Sigmoid colon (tissue), 7 donors: ENCODE measurements at places on chromosomes 2 and 18.

- DNase-seq: no peak
Observed at GRCh38 chr18:23330423-23330822, 122.7 kb upstream of the RIOK3 start.

DNA sequence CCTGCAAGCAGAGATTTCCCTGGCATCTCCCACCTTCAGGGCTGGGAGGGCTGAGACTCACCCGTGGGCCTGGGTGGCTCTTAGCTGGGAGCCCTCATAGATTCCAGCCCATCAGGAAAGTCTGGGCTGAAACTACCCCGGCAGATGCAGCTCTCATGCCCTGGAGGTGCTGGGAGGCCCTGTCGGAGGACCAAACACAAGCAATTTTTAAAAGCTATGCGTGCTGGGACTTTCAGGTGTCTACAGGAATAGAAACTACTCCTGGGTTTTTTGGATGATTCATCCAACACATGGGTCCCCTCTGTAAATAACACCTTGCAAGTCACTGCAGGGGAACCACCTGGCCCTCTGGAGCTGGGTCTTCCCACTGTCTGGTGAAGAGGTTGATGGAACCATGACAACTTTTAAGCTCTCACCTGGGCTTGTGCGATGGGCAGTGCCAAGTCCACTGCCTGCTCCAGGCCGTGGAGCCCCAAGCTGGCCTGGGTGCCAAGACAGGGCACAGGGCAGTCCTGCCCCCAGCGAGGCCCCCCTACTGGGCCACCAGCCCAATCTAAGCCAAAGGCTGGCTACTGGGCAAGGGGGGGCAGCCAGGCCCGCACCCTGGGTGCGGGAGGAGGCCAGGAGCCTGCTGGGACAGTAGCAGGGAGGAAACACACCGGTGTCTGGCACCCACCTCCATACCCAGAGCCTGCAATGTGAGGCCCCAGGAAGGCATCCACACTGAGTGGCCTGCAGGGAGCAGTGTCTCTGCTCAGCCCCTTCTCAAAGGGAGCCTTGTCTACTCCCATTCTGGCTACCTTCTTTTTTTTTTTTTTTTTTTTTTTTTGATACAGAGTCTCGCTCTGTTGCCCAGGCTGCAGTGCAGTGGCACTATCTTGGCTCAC is 1.1 kb upstream of the GPR55 start:
- DNase-seq: peak; percentile 42

DNA sequence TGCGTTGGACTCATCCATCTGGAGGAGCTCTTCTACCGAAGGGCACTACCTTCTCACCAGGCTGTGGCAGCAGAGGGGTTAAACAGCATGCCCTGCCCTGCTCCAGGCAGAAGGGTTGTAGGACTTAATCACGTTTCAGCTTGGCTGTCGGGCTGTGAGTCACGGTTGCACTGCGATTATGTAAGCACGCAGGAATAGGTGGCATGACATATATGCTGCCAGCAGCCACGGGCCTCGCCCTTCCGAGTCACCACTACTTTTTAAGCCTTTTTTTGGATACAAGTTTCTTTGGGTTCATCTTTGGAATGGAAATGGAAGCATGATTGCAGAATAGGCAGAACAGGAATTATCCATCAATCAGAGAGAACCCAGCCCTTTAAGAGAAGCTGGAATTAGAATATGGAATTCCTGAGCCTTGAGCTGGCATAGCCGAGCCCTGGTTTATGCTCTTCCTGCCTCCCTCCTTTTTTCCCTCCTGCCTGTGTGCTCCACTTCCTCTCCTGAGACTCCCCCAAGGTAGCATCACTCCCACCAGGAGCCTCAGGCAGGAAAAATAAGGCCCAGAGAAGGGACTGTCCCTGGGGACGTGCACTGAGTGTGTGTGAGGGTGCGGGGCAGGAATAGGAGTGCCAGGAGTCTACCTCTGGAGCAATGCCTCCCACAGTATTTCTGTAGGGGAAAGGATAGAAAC is 86.8 kb downstream of the SEMA4F start:
- DNase-seq: no peak

DNA sequence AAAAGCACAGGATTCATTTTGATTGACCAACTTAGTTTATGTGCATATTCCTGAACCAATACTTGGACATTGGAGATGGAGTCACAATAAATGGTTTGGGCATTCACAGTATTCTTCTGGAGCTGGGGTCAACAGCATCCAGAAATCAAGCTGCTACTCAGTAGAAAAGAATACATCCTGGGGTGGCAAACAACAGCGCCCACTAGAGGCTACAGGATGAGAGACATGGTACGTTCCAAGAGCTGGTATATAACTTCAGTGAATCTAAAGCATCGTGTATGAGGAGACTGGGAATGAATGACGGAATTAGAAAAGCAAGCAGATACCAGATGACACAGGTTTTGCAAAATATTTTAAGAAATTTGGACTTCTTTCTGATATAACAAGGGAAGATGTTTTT is 142.9 kb upstream of the FIGN start:
- no peak for DNase-seq

DNA sequence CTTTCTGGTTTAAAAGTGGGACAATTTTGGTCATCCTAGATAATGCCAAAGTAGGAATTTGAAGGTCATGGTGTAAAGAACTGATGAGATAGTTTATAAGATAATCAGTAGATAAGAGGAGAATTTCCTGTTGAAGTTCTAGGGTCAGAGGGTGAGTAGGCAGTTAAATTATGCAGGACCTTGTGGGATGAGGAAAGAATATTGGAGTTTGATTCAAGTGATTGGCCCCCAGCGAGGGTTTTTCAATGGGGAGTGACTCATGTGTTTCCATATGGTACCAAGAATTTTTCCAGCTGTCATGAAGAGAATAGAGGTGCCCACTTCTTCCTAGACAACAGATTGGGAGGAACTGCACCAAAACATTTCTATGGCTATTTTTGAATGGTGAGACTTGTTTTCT is 940.2 kb upstream of the ZEB2 start:
- DNase-seq: no peak

DNA sequence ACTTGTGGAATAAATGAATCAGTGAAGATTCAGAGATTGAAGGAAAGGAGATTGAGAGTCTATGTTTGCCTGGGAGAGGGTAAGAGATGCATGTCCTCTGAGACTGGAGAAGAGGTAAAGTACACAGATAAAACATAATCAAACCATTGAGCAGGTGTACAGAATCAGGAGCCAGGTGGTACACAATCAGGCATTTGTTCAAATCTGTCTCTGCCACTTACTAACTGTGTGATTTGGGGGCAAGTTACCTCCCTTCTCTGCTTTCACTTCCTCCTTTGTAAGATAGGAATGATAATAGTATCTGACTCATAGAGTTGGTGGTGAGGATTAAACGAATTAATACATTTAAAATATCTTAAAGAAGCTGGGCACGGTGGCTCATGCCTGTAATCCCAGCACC is 94.0 kb downstream of the CDK15 start:
- DNase-seq: no peak

- no peak for DNase-seq
Observed at GRCh38 chr2:74526649-74527230, 709 bp upstream of the DQX1 start.
